ENCODE measurements at places on chromosomes 16 and 17.

- no peak for DNase-seq
Measured at GRCh38 chr16:68893710-68894705, 50.7 kb downstream of the TANGO6 start.

- DNase-seq: no peak
Measured at GRCh38 chr17:58568044-58568799, 53.8 kb upstream of the MTMR4 start.

GRCh38 chr16:74611721-74612120 lies 4.8 kb upstream of the GLG1 start:
- no peak for DNase-seq

DNA sequence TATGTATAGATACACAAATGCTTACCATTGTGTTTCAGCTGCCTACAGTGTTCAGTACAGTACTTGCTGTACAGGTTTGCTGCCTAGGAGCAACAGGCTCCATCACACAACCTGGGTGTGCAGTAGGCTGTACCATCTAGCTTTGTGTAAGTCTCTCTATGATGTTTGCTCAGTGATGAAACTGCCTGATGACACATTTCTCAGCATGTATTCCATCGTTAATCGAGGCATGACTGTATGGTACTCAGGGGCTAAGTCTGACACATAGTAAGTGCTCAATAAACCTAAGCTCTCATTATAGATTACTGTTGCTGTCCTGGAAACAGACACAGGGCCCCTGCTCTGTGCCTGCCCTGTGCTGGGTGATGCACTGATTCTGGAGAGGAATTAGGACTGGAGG lies 18.1 kb downstream of the KCNJ12 start:
- DNase-seq: no peak

DNA sequence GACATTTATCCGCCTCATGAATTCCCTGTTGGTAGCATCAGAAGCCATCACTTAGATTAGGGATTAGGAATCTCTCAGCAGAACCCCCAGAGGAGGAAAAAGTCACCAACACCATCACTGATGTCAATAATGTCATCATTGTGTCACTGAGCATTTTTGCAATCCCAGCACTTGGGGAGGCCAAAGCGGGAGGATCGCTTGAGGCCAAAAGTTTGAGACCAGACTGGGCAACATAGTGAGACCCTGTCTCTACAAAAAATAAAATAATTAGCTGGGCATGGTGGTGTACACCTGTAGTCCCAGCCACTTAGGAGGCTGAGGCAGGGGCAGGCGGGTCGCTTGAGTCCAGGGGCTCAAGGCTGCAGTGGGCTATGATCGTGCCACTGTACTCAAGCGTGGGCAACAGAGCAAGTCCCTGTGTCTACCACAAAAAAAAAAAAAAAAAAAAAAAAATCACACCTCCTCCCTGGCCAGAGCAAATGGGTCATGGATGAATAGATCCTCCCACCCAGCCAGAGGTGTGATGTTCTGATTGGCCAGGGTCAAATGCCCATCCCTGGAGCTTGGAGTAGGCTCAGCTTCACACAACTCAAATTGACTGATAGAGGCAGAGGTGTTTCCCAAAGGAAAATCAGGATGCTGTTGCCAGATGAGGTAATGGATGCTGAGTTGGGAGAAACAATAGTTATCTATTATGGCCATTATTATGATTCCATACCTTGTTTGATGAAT lies 31.6 kb downstream of the VWA3A start:
- DNase-seq: no peak

GRCh38 chr16:57265850-57266530 lies 18.5 kb downstream of the PLLP start:
- no peak for DNase-seq

GRCh38 chr17:51015145-51015558 lies 105.5 kb downstream of the SPAG9 start:
- no peak for DNase-seq

DNA sequence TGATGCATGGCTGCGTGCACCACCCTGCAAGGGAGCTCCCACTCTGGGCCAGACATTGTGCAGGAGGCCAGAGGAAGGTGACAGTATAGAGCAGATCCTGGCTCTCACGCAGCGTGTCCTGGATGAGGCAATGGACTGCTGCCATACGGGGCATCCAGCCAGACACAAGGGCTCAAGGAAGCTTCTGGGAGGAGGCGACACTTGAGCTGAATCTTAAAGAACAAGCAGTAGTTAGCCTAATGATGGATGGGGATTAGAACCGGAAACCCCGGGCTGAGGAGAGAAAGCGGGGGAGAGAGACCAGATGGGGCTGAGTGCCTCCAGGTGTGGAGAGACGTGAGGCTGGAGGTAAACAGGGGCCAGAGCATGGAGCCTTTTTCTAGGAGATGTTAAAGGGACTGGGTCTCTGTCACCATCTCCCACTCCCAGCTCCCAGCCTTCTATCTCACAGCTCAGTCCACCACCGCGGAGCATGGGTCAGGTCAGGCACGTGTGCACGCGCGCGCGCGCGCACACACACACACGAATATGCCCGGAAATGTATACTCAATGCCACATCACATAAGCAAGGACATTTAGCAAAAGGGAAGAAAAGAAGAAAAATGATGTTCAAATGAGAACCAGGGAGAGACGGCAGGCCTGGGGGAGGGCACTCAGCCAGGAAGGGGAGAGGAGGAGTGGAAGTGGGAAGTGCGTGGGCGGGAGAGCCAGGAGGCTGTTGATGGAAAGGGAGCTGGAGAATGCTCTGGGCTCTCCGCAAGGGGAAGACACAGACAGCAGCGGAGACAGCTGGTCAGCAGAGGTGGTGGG lies 46.3 kb downstream of the CCDC42 start:
- no peak for DNase-seq

GRCh38 chr16:11215935-11216556 lies 40.0 kb downstream of the SOCS1 start:
- no peak for DNase-seq

GRCh38 chr17:20120836-20121235 lies 111.7 kb downstream of the SPECC1 start:
- no peak for DNase-seq
